ENCODE measurements at places on chromosomes 2 and 18.

GRCh38 chr2:102366406-102367112 is 11.0 kb downstream of the IL18R1 start:
- no peak for DNase-seq

DNA sequence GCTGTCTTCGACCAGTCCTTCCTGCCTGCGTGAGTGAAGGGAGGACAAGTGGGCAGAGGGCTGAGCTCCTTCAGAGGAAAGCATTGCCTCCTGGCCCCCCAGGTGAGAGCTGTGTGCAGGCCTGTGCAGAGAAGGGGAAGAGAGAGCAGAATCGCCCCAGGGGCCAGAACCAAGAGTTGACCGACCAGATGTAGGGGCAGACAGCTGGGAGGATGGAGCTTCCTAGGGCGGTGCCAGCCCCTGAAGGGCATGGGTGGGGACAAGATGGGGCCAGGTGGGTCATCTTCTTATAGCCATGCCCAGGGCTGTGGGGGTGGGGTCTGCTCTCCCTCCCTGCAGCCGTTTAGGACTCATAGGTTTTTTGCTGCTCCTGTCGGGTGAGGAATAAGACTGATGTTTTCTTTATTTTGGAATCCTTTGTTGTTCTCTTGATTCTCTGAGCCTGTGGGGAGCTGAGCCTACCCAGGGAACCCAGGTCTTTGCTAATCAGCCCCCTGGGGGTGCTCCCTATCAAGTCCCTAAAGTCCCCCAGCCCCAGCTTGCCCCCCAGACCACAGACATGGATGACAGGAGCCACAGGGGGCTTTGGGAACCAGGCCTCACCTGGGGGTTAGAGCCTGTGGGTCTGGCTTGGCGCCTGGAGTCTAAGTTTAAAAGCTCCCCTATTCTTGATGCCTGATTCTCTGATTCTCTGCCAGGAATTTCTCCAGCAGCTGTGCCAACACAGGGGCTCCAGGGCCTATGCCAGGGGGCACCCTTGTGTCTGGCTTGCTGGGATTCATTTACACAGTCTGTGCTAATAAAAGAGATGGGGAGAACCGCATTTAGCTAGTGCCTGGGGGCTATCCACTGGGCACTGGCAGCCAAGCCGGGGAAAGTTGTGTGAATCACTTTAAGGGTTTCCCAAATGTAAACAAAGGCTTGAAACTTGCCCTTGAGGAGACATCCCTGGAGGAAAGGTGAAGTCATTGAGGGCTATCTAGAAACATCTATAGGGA is 9.3 kb upstream of the EFHD1 start:
- no peak for DNase-seq

DNA sequence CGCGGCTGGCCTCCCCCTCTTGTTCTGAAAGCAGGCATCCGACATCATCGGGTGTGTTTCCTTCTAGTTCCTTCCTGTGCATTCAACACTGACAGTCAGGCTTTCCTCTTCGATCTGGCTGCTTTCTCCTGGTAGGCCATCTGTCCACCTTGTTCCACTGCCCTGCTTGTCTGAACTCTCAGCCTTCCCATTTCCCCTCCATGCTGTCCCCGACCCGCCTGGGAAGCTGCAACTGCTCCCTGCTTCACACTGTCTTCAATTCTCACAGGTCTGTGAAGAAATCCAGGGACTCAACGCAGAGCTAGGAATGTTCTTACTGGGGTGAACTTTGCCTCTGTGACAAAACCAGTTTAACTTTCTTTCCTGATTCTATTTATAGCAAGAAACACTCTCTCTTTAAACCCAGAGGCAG is 43.0 kb downstream of the KIF3C start:
- DNase-seq = no peak

DNA sequence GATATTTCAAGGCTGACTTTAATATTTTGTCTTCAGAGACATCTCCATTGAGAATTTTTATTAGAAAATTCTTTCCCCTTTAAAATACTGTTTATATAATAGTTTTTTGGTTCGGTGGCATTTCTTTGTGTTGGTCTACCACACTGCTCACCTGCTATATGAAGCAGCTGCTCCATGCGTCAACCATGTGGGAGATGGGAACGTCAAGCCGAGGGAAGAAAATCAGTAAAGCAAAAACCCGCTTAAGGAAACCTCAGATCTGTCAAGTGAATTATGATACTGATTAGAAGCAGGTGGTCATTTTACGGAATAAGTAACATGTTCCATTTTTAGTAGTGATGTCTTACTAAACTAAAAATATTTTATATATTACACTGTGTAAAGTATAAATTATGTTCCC is 5.6 kb upstream of the TMEM17 start:
- DNase-seq = peak; percentile 27

- DNase-seq = no peak
These were observed 34.7 kb downstream of the ST3GAL5 start for GRCh38 chr2:85854166-85854509.

DNA sequence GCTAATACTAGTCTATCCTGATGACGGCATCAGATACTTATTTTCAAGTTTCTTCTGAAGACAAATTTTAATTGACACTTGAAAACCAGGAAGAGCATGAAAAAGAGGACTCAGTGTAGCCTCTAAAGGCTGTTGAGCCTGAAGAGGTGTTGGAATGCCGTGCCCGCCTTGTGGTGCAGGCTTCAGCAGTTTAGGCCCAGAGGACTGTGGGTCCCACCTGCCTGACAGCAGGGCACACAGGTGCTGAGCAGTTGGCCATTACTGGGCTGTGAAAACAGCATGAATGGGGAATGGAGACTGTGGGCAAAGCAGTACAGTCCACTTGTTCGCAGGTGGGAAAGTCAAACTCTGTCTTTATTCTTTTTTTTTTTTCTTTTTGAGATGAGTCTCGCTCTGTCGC is 49.8 kb upstream of the THOC1 start:
- DNase-seq = no peak

GRCh38 chr18:67359873-67360838 is 156.4 kb downstream of the DSEL start:
- peak; percentile 94 for DNase-seq

Data from fibroblast of upper back skin (primary cell).